ENCODE measurements at places on chromosomes 5 and 9.

GRCh38 chr9:84173961-84174360 is 166.6 kb downstream of the SLC28A3 start:
- DNase-seq, result no peak

DNA sequence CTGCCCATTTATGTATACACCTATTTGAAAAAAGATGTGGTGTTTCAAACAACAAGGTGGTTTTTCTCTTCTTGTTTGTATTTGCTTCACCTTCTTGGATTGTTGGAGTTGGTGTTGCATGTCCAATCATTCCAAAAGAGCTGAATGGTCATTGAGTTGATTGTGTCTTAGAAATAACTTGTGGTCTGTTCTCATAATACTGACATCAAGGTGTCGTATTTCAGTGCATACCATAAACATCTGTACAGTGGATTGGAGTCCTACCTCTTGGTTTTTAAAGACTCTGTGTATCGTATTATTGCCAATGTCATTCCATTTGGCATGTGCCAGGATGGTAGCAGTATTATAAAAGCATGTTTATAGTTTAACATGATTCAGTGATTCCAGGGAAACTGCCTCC is 73.2 kb downstream of the TRIO start:
- DNase-seq, result no peak

DNA sequence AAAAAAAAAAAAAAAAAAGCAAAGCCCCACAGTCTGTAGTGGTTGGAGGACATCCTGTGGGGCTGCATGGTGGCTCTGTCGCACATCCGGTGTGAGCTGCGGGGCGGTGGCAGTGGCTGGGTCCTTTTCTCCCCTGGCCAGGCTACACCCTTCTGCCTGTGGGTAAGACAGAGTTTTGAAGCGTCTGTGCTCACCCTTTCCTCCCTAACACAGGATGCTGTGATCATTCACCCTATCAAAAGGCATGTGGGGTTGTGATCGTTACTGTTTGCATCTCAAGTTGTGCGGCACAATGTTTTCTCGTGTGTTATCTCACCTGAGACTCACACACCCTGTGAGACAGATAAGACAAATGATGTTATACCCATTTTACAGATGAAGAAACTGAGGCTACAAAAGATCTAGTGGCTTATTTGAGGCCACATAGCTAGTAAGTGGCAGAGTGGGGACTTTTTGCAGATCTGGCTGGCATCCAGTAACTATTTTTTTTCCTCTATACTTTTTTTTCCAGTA is 17.5 kb downstream of the IRF1 start:
- DNase-seq, result no peak

DNA sequence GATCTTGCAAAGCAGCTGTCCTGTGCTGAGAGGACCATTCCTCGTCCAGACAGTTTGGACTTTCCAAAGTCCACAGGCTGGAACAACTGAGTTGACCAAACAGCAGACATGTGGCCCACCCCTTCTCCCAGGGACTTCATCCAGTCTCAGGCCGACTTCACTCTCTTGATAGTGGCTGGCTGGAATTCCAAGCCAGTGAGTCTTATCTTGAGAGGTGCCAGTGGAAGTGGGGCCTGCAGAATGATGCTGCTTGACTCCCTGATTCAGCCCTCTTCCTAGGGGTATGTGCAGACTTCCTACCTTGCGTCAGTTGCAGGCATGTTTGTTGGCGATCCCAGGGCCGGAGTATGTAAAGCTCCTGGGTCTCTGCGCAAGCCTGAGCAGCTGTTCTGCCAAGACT is 131.4 kb upstream of the TSLP start:
- DNase-seq, result no peak

DNA sequence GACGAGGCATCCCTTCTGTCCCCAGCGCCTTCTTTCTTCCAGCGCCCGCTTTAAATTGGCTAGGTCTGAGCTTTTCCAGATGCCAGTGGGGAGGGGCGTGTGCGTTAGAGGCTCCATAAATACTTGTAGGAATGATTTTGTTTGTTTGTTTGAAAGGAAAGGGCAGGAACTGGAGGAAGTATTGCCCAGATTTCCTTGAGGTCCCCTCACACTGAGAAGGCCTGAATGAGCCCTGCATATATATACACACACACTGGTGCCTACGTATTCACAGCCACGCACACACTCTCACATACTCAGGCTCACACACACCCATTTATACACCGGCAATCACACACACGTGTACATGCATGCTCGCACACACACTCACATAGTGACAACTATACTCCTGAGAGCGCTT is 1.0 kb upstream of the SLIT3 start:
- no peak for DNase-seq

GRCh38 chr5:74519161-74519571 is 121.4 kb downstream of the ENC1 start:
- DNase-seq, result no peak

- DNase-seq, result no peak
Observed at GRCh38 chr5:43245724-43246385, 53.8 kb downstream of the NIM1K start.

- no peak for DNase-seq
Observed at GRCh38 chr5:119383008-119383407, 27.2 kb downstream of the TNFAIP8 start.

DNA sequence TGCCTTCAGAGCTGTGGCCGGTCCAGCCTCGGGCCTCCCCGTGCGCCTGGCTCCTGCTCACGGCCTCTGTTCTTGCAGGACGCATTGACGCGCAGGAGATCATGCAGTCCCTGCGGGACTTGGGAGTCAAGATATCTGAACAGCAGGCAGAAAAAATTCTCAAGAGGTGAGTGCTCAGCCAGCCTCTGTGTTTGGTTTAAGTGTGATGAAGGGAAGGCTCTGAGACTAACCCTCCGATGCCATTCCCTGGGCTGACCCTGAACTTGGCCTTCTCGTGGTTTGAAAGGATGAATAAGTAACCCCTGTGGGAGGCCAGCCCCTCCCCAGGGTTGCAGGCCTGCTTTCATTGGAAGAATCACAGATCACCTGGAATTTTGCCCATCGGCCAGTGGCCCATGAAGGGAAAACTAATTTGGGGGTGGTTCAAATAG is 26.3 kb downstream of the PTGES2 start:
- no peak for DNase-seq

GRCh38 chr5:103679873-103680272 is 117.3 kb upstream of the NUDT12 start:
- no peak for DNase-seq

- DNase-seq, result no peak
Observed at GRCh38 chr9:76394960-76395252, 680 bp upstream of the RFK start.

DNA sequence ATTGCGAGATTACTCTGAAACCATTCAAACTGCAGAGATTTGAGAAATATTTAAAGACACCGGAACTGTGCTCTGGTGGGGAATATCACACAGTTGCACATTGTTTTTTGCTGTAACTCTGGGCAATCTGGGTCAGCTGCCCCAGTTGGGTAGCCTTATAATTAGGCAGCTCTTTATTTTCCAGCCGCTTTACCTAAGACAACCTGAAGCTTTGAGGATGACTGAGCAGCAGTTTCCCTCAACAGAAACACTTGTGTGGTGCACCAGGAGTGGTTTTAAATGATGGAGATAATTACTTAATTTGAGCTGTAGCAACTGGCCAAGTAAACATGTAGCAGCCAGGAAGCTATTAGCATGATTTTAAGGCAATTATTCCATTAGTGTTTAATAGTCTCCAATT is 2.9 kb downstream of the PLCXD3 start:
- no peak for DNase-seq

DNA sequence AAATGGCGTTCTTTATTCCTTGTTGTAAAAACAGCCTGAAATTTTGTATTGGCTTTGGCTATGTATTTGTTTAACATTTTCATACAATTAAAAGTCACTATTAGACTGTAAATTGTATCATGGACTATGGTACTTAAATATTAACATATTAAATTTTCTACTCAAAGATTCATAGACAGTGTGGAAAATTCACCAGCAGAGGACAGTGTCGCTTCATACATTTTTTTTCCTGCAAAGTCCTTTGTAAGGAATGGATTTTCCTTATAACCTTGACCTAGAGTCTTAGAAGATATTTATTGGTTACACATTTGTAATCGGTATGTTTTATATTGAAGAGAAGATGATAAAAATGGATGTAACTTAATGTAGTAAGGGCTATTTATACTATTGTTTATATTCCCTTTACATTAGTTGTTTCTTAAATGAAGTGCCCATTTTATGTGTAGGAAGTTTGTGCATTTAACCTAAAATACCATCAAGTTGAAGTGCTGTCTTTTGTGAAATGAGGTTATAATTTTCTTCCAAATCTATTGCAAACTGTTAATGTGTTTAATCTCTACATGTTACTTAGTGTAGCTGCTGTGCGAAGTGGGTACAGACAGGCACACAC is 150.1 kb downstream of the KDM4C start:
- DNase-seq, result no peak

- no peak for DNase-seq
Observed at GRCh38 chr5:156376751-156377150, 49.8 kb downstream of the SGCD start.

GRCh38 chr5:1803192-1803591 is 2.0 kb downstream of the NDUFS6 start:
- DNase-seq, result no peak

DNA sequence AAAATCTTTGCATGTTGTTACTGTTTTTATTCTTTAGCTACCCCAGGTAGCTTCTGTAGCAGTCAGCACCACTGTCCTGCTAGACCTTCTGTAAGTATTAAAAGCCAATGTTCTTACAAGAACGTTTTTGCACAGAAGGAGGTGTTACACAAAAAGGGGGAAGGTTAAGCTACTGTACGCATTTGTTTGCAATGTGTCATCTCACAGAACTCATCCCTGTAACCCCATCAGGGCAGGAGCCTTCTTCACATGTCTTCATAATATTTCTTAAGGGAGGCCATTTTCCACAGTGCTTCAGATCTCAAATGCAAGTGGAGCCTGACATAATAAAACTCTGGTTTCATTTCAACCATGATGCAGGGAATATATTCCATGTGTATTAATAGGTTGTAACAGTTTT is 67.9 kb downstream of the OSMR start:
- DNase-seq, result no peak

- DNase-seq, result no peak
Observed at GRCh38 chr5:33769196-33769595, 122.6 kb downstream of the ADAMTS12 start.

DNA sequence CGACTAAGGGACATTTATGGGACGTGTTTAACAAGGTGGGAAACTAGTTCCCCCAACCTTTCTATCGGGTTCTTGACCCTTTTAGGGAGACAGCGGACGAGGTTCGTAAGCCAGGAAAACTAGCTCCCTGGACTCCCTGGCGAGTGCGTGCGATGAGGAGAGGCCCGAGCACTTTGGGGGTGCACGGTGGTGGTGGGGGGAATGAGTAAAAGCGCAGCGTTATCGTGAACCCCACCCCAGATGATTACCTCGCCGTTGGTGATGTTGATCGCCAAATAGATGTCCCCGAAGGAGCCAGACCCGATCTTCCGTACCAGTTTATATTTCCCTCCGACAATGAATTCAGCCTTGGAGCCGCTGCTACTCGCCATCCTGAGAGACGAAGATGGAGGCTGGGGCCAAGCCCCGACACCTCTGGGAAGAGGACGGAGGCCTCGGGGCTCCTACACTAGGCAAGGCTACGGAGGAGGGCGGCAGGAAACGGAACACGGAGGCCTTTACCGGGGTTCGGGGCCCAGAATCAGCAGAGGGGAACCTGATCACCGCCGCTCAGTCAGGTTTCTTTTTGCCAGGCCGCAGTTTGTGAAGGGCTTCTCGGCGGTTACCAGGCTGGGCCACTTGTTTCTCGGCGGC is 529 bp downstream of the CSNK1A1 start:
- no peak for DNase-seq

GRCh38 chr9:30478684-30479083 is 1905.8 kb upstream of the ACO1 start:
- no peak for DNase-seq

GRCh38 chr5:10969684-10970180 is 208.7 kb upstream of the DAP start:
- no peak for DNase-seq

DNA sequence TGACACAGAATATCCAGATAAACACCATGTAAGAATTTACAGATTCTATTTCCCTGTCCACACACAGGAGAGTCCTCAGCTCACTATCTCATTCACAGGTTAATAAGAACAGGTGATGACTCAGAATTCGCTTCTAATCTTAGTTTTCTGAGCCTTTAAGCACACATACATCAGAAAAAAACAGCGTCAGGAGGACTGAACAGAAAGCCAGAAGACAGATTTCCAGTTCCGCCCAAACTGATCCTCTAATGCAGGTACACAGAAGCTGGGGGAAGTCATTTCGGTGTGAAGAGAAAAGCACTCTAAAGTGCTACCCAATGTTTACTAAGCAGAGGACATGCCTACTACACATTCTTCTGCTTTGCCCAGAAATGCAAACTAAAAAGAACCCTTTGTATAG is 1.6 kb downstream of the CEMIP2 start:
- no peak for DNase-seq

GRCh38 chr5:115531380-115531779 is 13.2 kb downstream of the FEM1C start:
- no peak for DNase-seq

DNA sequence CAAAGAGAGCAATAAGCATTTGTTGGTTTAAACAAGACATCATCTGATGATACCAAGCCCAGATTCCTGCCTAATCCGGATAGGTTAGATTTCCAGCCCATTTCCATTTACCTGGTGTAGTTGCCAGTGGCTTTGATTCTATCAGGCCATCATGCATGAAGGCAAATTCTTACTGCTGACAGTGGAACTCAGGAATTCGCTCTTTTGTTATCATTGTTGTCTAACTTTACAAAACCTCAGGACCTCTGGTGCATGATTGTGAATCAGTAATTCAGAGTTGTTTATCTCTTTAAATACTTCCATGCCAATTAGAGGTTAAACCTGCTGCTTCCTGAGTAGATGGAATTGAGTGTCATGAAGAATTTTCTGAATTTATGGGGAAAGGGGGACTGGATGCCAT is 76.5 kb downstream of the C9orf152 start:
- DNase-seq, result no peak

GRCh38 chr9:75491533-75491932 is 398.9 kb upstream of the PCSK5 start:
- DNase-seq, result no peak

GRCh38 chr9:20407013-20407412 is 215.3 kb downstream of the MLLT3 start:
- DNase-seq, result no peak

GRCh38 chr5:171848006-171848405 is 62.4 kb downstream of the SMIM23 start:
- no peak for DNase-seq

DNA sequence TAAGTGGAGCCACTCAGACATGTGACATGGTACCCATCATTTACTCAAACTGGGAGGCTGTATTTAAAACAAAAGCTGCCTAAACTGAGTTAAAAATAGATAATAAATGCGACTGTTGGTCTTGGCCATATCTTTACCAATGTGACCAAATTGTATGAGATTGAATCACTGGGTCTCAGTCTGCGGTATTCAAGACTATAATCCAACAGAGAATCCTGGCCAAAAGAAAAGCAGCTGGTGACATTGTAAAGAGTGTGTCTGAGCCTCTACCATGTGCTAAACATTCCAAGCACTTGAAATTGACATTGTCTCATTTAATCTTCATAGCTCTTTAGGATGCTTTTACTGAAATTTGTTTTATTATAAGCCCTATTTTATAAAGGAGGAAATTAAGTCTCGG is 282.6 kb downstream of the ZNF608 start:
- no peak for DNase-seq

All from osteocyte (in vitro differentiated cells).